Activated CD4-positive, alpha-beta memory T cell treated with anti-CD3 and anti-CD28 coated beads for 36 hours (primary cell): ENCODE measurements at places on chromosomes 4 and X. TPM values are rescaled to one million over a fixed set of nuclear protein-coding genes. Genes with fewer than 3 reads are reported as not detected.

DNA sequence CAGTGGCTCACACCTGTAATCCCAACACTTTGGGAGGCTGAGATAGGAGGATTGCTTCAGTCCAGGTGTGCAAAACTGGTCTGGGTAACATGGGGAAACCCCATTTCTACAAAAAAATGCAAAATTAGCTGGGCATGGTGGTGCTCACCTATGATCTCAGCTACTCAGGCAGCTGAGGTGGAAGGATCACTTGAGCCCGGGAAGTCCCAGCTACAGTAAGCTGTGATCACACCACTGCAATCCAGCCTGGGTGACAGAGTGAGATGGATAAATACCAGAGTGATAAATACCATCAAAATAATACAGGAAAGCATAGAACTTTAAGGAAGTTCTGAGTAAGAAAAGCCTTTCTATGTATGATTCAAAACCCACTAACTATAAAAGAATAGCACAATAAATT, 52.8 kb downstream of the LRBA start:
- DNase-seq, result peak; percentile 62

NWD2 gene
- total RNA-seq, result not detected

EPGN gene
- not detected for total RNA-seq

GRCh38 chrX:18945483-18945882, 38.4 kb downstream of the PHKA2 start:
- no peak for DNase-seq

ODAPH gene
- total RNA-seq, result 0.27 TPM

GRCh38 chr4:119525771-119526712, 102.6 kb downstream of the PDE5A start:
- no peak for DNase-seq

- peak; percentile 72 for DNase-seq
These were observed 53.3 kb downstream of the JADE1 start for GRCh38 chr4:128862608-128863311.
